Stimulated activated CD8-positive, alpha-beta memory T cell treated with anti-CD3 and anti-CD28 coated beads, Interleukin-7, amount 100 ng/mL, for 24 hours (primary cell): ENCODE measurements at places on chromosomes 16 and 17.

DNA sequence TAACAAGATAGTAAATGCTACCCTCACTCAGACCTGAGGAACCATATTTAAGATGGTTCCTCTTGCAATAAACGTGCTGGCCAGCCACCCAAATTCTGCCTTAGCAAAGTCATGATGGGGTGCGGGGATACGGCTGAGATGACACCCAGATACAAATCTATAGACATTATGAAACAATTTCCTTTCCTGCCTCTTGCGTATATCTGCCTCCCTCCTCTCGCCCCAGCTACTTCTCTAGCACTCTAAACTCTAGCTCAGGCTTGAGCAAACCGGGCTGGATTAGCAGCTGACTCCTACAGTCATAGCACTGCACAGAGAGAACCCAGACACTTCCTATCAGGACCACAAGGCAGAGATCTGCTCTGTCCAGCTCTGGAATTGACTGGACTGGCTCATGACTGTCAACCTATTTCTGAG is 22.3 kb downstream of the CD300LF start:
- DNase-seq = no peak

- DNase-seq = no peak
These were observed 14.9 kb downstream of the CDH16 start for GRCh38 chr16:66903544-66904427.

DNA sequence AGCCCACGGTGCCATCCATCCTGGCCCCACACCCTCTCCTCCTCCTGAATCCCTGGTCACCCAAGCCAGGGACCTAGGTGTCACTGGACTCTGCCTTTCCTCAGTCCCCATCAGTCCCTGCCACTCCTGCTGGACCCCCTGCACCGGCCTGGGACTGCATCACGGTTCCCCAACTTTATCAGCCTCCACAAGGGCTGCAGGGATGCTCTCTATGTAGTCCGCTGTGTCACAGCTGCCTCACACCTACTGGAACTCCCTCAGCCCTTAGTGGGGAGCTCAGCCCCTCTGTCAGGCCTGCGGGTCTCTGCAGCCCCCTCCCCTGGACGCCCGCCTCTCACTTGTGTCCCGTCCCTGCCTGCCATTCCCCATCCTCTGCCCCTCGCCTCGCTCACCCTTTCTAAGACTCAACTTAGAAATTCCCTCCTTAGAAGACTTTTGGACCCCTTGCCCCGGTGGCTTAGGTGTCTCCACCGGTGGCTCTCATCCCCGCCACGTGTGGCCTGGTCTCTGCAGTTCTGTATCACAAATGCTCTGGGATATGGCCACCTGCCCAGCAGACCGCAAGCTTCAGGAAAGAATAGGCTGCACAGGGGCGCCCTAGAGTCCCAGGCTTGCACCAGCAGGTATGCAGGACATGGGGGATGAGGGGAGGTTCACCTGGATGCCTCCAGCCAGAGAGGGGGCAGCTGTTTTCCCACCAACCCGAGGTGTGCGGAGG is 62.9 kb downstream of the PRMT7 start:
- no peak for DNase-seq

DNA sequence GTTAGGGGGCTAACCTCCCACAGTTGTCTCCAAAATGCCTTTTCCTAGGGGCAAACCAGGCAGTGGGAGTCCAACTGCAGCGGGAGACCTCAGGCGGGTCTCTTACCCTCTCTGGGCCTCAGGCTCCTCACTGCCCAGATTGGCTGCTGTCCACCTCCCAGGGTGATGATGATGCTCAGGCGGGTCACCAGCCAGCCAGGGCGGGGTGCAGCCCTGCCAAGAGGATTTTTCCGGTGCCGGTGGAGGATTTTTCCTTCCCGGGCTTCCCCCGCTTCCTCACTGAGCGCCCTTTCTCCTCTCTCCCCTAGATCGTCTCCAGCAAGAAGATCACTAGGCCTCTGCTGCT is 22.8 kb downstream of the CPNE2 start:
- no peak for DNase-seq

DNA sequence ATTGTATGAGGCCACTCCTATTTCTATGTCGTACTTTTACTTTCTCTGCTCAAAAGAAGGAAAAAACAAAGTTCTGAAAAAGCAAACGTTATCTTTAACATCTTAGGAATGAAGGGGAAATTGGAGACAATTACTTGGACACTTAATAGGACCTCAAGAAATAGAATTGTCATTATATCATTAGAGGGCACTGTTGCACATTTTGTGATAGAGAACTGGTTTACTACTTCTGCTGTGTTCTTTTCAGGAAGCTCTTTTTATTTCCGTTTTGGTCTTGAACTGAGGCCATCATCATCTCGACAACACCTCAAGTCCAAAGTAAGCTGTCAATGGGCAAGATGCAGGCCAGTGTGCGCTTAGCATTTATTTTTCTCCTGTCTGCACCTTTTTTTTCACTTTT is 14.6 kb downstream of the COG4 start:
- DNase-seq = no peak

DNA sequence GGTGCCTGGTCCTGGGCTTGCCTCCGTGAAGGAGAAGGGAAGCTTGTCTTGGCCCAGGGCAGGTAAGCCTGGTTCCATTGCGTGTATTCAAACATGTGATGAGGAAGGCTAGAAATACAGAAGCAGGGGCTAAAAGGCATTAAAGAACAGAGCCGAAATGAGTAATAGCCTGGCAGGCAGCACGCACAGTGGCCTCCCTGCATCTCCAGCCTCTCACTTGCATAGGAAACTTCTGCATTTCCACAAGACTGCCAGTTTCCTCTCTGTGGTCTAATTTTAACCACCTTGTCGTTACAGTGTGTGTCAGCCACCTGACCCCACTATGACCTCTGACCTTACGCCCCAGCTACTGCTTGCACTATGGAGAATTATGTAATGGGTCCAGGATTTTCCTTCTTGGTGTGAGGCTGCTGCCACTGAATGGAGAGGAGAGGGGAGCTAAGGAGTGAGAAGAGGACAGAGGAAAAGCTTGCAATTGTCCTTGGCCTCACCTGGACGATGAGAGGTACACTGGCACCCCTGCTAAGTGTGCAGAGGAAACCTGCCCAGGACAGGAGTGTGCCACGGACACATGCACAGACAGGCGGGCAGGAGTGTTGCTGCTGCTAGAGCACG is 32.8 kb downstream of the HIC1 start:
- no peak for DNase-seq

- no peak for DNase-seq
These were observed 65.5 kb downstream of the PIGL start for GRCh38 chr17:16282522-16282921.
